Muscle of arm (tissue), 14 donors: ENCODE measurements at places on chromosomes 13 and 19. TPM values are rescaled to one million over a fixed set of nuclear protein-coding genes. Genes with fewer than 3 reads are reported as not detected.

DNA sequence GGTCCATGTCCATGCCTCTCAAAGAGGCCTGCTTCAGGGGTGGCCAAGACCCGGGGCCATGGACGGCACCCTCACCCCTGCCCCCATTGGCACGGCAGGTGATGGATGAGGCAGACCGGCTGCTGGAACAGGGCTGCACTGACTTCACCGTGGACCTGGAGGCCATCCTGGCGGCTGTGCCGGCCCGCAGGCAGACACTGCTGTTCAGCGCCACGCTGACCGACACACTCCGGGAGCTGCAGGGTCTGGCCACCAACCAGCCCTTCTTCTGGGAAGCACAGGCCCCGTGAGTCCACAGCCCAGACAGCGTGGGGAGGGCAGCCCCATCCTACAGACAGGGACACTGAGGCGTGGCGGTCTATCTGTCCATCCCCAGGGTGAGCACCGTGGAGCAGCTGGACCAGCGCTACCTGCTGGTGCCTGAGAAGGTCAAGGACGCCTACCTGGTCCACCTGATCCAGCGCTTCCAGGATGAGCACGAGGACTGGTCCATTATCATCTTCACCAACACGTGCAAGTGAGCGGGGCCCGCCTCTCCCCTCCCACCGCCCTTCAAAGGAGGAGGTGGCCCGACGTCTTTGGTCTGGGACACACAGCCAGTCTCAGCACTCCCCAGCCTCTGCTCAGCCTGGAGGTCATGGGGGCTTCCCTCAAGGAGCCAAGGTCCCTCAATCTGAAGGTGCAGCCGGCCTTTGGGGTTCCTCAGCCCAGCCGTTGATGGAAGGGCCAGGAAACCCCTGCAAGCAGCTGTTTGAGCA is 2.9 kb downstream of the DDX49 start:
- DNase-seq: no peak

DNA sequence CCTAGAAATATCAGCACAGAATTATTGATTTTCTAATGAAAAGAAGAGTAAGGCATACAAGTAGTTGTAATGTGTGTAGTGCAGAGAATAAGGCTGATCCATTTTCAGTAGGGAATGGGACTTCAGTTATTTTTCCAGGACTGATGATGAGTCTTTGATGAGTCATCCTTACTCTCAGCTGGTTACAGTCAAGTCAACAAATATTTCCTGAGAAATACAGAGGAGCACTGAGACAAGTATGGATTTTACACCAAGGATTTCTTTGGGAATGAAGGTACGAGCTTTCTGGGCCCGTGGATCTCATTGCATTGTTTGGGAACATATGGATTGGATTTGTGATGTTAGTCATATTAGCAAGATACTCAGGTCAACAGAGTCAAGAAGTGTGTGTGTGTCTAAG is 502.7 kb downstream of the FGF9 start:
- DNase-seq: no peak

DNA sequence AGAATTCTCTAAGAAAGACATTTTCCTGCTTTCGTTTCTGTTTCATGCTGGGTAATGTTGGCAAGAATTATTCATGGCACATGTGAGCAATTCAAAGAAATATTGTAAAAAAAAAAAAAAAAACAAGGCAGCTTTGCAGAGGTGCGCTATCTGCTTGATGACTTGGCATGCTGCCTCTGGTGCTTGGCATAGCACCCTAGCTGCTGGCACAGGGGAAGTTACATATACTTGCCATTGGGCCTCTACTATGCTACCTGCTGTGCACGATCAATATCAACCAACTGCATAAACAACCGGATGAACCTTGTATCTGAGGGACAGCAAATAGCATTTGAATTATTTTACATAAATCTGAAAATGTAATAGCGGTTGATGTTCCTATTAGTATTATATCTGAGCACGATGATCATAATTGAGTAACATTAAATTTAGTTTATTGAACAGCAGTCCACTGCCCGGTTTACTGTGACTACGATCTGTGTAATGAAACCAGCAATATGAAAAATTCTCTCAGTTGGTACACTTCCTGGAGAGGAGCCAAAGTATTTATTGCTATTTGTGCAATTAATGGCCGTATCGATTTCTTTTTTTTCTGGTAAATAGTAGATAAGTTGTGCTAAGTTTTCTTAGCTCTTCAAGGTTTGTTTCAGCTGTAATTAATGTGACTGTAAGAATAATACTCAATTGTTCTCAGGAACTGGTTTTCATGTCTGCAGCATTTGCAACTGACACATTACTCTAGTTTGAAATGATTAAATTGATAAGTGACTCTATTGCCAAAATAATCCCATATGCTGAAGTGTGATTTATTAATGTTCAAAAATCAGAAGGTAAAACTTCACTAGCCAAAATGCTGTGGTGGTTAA is 717.3 kb downstream of the DACH1 start:
- DNase-seq: no peak

DNA sequence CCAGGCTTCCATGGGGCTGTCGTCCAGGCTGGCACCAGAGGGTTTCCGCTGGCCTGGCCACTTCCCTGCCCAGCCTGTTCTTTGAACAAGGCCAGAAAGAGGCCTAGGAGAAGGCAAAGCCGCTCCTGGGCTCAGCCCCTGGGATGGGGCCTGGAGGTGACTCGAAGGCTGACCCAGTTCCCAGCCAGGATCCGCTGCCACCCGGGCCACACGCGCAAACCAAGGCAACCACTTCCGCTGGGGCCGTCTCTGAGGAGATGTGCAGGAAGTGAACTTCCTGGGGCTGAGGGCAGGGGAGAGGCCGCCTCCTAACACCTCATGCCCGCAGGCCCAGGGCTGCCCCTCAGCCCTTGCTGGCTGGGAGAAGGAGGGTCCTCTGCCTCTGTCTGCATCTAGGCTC is 15.2 kb downstream of the PLEKHF1 start:
- no peak for DNase-seq

Gene MAG
- polyA plus RNA-seq: not detected

Gene EFNA2
- polyA plus RNA-seq: 0.40 TPM

GRCh38 chr13:93496985-93497673 is 270.5 kb downstream of the GPC6 start:
- no peak for DNase-seq

Gene STXBP2
- polyA plus RNA-seq: 22.5 TPM

DNA sequence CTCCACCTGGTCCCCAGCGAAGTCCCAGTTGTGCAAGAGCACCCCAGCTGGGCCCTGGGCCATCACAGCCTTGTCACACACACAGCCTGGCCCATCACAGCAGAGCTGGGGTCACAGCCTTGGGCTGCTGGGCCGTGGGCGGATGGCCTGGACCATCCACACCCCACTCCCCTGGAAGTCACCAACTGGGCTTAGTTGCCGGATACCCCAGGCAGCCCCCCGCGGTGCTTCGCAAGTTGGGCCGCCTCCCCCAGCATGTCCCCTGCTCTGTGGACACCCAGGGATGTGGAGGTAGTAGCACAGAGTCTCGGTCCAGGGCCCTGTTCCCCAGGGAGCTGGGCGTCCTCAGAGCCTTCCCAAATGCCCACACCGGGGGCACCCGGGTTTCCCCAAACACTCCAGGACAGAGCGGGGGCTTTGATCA is 4.5 kb upstream of the ZNF554 start:
- no peak for DNase-seq
